ENCODE measurements at places on chromosomes 1 and 21.

- no peak for DNase-seq
Observed at GRCh38 chr1:183282101-183282855, 96.2 kb downstream of the LAMC2 start.

DNA sequence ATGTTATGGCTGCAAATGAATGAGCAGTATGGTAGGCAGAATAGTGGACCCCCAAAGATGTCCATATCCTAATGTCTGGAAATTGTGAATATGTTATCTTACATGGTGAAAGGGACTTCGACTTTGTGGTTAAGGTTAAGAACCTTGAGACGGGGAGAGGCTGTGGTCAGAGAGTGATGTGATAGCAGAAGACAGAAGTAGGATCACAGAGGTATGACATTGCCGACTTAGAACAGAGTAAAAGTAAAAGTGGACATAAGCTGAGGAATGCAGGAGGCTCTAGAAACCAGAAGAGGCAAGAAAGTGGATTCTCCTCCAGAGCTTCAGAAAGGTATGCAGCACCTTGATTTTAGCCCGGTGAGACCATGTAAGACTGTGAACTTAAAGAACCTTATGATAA lies 74.6 kb downstream of the CTH start:
- DNase-seq: no peak

DNA sequence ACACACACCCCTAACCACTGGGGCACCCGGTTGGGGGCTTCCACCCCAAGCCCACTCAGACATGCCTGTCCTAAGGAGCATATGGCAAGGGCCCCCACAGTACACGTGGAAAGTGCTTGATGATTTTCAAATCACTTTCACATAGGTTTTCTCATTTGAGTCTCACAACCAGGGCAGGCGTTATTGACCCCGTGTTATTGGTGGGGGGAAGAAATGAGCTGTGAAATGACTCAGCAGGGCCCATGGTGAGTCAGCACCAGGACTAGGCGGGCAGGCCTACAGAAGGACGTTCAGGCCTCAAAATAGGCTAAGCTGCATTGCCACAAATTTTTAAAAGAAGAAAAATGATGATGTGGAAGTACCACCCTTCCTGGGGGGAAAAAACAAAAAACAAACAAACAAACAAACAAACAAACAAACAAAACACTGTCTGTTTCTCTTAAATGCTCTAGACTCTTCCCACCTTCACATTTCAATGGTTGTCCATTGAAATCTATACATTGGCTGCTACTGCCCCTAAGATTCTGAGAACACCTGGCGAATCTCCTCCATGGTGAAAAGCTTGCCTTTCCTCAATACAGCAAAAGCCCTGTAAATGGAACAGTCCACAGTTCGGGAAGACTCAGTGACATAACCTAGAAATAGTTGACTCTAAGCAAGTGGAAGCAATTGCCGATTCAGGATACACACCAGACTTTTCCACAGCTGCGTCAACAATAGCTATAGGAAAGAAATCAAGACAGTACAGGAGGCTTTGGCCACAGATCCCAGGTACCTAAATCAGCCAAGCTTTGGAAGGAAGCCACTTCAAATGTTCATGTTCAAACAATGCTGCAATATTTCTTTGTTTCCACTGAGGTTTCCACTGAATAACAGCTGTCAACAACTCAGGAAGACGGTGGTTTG lies 234.7 kb downstream of the TOMM20 start:
- DNase-seq: peak; percentile 69

- no peak for DNase-seq
Observed at GRCh38 chr1:41955461-41956159, 36.9 kb upstream of the HIVEP3 start.

DNA sequence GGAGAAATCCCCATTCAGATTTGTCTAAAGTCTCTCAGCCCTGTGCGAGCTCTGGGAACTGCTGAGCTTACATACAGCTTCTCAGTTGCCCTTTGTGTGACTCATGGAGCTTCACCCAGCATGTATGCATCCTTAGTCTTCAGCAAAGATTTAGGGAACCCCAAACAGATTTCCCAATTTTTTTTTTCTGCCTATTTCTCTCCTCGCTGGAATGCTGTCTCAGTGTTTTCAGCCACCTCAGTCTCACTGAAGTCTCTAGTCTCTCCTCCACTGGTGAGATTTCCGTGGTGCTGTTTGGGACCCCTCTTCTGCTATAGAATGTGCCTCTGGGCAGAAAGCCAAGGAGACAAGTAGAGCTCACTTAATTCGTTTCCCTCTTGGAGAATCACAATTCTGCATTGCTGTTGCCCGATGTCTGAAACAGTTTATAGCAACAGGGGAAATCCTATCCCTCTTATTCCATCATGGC lies 28.1 kb upstream of the TXLNA start:
- DNase-seq: no peak

DNA sequence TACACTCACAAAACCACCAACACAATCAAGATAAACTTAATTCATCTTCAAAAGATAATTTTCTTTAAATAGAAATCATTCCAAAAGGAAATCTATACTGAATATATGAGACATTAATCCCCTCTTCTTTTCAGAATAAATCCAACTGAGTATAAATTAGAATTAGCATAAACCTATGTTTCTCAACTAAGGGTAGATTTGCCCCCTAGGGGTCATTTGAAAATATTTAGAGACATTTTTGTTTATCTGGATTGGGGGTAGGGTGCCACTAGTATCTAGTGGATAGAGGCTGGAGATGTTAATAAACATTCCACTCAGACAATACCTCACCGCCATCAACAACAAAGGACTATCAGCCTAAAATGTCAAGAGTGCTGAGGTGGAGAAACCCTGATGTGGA lies 6.5 kb upstream of the TNFSF4 start:
- DNase-seq: no peak

DNA sequence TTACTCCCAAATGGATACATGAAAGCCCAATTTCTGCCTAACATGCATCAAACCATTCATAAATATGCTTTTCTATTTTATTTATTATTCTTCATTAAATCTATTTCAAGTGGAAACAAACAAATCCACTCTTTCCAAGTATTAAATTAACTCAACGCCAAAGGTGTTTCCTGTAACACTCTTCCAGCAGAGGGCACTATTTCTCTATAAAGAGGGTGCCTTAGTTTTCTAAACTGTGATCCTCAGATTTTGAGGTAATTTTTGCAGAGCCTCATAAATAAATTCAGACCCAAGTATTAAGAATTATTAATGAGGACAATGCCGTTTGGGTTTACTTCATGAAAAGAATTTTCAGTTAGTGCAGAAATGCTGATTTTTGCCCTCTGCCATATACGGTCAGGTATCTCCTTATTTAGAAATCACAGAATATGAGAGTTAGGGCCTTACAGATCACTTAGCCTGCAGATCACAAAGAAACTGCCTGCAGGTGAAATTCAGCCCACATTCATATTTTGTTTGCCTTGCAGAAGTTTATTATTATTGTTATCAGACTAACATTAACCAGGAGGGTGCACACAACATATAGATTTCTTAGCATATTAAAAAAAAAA lies 40.1 kb upstream of the MYSM1 start:
- DNase-seq: no peak

GRCh38 chr1:223229756-223230155 lies 86.7 kb upstream of the TLR5 start:
- DNase-seq: peak; percentile 12

DNA sequence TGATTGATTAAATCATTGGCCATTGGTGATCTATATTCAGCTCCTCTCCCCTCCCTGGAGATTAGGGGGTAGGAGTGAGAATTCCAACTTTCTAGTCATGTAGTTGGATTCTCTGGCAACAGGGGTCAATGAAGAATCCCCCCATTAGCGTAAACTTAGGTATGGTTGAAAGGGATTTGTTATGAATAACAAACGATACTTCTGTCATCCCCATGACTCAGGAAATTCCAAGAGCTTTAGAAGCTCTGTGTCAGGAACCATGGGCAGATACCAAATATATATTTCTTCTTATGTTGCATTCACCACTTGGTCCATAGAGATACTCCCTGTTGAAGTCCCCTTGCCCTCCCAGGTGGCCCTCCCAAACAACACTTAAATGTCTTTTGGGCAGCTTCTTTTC lies 124.5 kb downstream of the DNM3 start:
- DNase-seq: no peak

GRCh38 chr1:112643080-112643479 lies 23.4 kb downstream of the CAPZA1 start:
- no peak for DNase-seq

- no peak for DNase-seq
Observed at GRCh38 chr1:66384258-66384921, 149.6 kb upstream of the SGIP1 start.

DNA sequence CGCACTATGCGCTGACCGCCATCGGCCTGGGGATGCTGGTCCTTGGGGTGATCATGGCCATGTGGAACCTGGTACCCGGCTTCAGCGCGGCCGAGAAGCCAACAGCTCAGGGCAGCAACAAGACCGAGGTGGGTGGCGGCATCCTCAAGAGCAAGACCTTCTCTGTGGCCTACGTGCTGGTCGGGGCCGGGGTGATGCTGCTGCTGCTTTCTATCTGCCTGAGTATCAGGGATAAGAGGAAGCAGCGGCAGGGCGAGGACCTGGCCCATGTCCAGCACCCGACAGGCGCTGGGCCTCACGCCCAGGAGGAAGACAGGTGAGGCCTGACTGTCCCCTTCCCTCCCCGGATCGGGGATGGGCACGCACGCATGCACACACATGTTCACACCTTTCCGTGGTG lies 31.9 kb upstream of the FHAD1 start:
- no peak for DNase-seq

DNA sequence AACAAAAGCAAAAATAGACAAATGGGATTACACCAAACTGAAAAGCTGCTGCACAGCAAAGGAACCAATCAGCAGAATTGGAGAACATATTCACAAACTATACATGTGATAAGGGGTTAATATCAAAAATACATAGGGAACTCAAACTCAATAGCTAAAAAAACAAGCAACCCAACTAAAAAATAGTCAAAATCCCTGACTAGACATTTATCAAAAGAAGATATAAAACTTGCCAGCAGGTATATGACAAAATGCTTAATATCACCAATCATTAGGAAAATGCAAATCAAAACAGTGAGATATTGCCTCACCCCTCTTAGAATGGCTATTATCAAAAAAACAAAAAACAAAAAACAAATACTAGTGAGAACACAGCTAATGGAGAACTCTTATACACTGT lies 140.3 kb downstream of the LRRIQ3 start:
- DNase-seq: no peak

DNA sequence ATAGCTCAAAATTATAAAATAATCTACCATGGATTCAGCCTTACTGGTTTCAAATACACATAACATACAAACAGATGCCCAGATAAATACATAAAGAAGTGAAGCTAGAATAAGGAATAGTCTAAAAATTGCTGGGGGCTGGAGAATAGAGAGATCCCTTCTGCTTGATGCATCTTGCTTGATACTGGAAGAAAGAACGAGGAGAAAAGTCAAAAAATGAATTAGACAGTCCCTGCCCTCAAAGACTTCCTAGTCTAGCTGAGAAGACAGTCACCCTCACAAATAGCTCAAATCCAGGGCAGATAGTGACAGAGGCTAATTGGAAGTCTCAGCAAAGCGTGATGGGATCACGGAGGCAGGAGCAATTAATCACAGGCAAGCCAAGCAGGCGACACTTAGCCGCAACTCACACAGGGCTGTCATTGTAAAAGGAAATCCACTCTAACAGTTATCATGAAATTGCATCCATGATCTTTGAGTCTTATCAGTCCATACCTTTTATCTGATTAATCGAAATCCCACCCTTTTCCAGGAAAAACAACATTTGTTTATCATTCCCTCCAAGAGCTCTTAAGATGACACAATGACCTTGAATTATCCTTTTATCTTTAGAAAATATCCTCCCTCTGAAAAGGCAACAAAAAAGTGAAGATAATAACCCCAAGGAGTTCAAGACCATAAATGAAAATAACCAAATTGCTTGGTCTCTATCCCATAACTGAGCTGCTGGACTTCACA lies 59.7 kb upstream of the TIAM1 start:
- DNase-seq: no peak

- DNase-seq: peak; percentile 56
Observed at GRCh38 chr1:223683586-223684487, 18.3 kb upstream of the CAPN8 start.

DNA sequence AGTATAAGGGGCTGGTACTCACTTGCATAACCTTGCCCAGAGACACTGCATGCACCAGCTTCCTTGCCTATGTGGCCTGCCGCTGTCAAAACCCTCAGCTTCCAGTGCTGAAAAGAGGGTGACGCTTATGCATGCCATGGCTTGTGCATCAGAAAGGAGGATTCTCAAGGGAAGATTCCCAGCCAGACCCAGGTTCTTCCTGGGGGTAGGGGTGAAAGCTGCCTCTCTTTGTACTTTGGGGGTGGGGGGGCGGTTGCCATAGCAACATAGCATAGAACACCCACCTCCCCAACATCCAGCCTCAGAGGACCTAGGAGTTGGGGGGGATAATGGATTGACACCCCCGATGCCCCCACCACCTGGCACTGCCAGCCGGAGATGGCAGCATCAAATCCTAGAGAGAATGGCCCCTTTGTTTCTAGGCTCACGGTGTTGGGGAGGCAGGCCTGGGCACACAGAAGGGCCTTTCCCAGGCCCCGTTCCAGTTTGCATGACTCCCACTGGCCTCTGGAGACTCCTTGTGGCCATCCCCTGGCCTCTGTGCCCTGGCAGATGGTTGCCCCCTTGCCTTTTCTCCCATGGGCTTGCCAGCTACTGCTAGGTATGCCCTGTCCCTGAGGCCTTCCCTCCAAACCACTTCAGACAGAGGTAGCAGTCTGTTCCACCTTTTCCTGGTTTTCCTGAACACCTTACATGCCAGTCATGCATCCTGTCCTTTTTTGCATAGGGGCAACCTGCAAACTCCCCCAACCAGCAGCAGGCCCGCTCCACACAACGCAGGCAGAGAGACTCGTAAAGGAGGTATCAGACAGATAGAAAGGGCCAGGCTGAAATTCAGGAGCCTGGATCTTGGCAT lies 44.6 kb downstream of the RHBG start:
- no peak for DNase-seq

GRCh38 chr1:186753241-186753640 lies 73.0 kb upstream of the PTGS2 start:
- no peak for DNase-seq

- no peak for DNase-seq
Observed at GRCh38 chr1:193712392-193712791, 526.0 kb upstream of the B3GALT2 start.

GRCh38 chr1:147851149-147851548 lies 51.4 kb upstream of the GJA8 start:
- DNase-seq: no peak

DNA sequence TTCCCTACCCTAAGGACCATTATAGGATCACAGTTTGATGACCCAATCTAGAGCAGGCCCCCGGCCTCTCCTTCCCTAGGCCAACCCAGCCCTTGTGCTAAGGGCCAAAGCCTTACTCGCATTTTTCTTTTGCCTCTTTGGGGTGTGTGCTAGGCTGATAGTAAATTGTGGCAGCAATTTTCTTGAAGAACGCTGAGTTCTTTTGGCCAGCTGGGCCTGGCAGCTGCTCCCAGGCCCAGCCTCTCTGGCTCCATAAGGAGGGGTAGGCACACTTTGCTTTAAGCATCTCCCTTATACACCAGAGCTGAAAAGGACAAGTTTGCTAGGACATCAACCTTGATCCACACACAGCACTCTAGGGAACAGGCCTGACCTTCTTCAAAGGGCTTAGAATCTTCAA lies 4.2 kb downstream of the OLFML2B start:
- no peak for DNase-seq

Data from activated CD4-positive, alpha-beta T cell treated with anti-CD3 and anti-CD28 coated beads, Interleukin-2, amount 50 U/mL, for 48 hours (primary cell).